ENCODE measurements at places on chromosomes 13 and 19. TPM values are rescaled to one million over a fixed set of nuclear protein-coding genes. Genes with fewer than 3 reads are reported as not detected.

The PALM gene
- polyA plus RNA-seq = 34.1 TPM

The FPR2 gene
- 0.45 TPM for polyA plus RNA-seq

GRCh38 chr13:81639984-81640582 is 1299.2 kb upstream of the SPRY2 start:
- no peak for DNase-seq

- DNase-seq = no peak
Observed at GRCh38 chr19:46878613-46879375, 18.0 kb downstream of the ARHGAP35 start.

DNA sequence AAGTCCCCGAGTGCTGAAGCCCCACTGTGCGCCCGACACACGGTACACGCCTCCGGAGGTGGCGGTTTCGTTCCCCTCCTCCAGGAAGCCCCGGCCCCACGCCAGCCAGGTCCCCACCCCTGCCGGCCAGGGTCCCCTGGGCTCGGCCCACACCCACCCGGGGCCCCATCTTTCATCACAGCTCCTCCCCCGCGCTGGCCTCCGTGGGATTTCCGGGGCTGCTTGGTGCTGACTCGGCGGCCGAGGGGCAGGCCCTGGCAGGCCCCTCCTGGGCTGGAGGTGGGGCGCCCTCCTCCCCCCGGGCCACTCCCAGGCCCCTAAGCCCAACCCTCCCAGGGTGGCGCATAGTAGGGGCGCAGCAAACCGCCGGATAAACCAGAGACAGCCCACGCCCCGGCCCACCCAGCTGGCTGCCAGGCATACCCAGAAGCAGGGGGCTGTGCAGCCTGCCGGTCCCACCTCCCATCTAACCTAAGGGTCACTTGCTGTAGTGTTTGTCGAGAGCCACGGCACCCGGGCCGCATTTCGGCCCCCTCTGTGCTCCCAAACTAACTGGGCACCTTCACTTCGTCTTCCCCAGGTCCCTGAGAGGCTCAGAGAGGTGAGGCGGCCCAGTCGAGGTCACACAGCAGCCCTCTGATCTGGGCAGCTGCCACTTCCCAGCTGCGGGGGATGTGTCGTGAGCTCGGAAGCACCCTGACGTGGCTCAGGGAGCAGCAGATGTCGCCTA is 6.6 kb downstream of the ZBTB7A start:
- no peak for DNase-seq

GRCh38 chr19:5935473-5936291 is 21.6 kb downstream of the CAPS start:
- DNase-seq = no peak

GRCh38 chr19:57269515-57270250 is 10.6 kb upstream of the ZNF460 start:
- no peak for DNase-seq

- DNase-seq = no peak
Observed at GRCh38 chr13:109703250-109703649, 83.1 kb downstream of the IRS2 start.

GRCh38 chr19:48874303-48875135 is 2.3 kb downstream of the PPP1R15A start:
- no peak for DNase-seq

Data from right lung (tissue), 10 donors.